ENCODE measurements at places on chromosomes 1 and 21.
A peak's percentile ranks its signal among the peaks of the same experiment; 100 is the strongest.

- DNase-seq = peak; percentile 26
Observed at GRCh38 chr1:169601096-169601881, 15.0 kb upstream of the F5 start.

- peak; percentile 79 for DNase-seq
Observed at GRCh38 chr1:205319081-205320018, 2.2 kb downstream of the NUAK2 start.

DNA sequence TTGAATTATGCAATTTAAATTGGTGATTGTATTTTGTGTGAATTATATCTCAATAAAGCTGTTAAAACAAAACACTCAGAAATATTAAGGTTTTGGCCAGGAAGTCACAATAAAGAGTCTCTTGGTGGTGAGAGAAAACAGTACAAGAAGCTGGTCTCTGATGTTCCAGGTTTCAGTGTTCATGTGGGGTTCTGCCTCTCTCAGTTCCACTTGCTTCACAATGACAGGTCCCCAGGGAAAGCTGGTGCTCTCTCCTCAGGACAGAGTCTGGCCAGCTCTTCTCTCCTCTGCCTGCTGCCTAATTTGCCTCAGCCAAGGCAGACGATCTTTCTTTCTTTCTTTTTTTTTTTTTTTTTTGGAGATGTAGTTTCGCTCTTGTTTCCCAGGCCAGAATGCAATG, 342.9 kb upstream of the PLXNA2 start:
- no peak for DNase-seq

- DNase-seq = no peak
Observed at GRCh38 chr1:178071811-178072210, 22.1 kb upstream of the RASAL2 start.

GRCh38 chr1:85495556-85495955, 30.6 kb upstream of the DDAH1 start:
- DNase-seq = peak; percentile 31

GRCh38 chr1:8450312-8450711, 132.4 kb downstream of the SLC45A1 start:
- no peak for DNase-seq

DNA sequence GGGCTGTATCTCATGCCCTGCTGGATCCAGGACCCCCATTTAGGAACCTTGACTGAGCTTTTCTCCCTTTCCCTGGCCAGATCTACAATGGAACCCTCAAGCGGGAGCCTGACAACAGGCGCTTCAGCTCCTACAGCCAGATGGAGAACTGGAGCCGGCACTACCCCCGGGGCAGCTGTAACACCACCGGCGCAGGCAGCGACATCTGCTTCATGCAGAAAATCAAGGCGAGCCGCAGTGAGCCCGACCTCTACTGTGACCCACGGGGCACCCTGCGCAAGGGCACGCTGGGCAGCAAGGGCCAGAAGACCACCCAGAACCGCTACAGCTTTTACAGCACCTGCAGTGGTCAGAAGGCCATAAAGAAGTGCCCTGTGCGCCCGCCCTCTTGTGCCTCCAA, 29.8 kb downstream of the PKP1 start:
- no peak for DNase-seq

DNA sequence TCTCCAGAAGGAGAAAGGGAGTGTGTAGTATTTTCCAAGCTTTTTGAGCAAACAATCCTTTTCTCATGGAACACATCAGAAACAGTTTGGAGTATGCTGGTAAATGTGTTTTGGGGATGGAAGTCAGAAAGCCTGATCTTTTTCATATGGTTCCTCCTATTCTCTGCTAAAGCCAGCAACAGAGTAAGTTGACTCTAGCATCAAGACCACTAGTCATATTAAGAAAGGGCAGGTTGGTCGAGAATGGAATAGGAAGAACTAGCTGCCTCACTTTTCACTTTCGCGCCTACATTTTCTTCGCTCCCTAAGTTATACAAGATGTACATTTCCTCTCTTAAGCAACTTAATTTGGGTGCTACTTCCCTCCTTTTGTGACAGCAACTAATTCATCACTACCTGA, 24.0 kb downstream of the PPT1 start:
- no peak for DNase-seq

GRCh38 chr1:17635276-17635675, 95.8 kb downstream of the ARHGEF10L start:
- DNase-seq = no peak

DNA sequence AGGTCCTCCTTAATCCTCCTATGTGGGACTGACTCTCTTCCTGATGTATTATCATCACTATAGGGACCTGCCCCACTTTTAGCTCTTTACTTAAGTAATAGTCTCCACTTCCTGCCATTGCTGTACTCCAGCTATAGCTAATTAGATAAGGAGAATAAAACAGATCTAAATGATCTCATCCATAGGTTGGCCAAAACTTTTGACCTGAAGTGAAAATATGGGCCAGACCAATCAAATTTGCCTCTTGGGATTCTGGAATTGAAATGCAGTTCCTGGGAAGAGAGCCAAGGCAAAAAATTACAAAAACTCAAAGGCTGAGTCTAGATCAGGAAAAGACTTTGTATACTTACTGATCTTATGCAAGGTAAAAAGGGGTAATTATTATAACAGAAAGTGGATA, 36.1 kb upstream of the PDE4B start:
- DNase-seq = no peak

- DNase-seq = no peak
Observed at GRCh38 chr1:54745274-54745673, 19.0 kb downstream of the PARS2 start.

- DNase-seq = no peak
Observed at GRCh38 chr1:215584389-215584788, 17.3 kb downstream of the KCTD3 start.

DNA sequence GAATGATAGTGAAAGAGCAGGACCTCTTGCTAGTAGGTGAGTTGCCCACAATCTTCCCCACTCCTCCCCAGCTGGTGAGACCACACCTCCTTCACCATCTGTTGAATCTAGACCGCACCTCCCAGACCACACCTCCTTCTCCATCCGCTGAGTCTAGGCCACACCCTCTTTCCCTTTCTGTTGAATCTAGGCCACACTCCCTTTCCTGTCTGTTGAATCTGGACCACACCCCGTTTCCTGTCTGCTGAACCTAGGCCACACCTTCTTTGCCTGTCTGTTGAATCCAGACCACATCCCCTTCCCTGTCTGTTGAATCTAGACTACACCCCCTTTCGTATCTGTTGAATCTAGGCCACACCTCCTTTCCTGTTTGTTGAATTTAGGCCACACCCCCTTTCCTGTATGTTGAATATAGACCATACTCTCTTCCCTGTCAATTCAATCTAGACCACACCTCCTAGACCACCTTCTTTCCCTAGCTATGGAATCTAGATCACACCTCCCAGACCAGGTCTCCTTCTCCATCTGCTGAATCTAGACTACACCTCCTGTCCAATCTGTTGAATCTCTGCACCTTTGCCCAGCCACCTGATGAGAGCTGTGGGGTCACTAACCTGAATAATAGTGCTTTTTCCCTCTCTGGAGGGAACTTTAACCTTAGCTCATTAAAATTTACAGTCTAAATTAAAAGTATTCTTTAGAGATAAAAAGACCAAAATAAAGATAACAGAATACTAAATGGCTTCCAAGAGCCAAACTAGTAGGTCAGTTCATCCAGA, 116.3 kb downstream of the DAB1 start:
- no peak for DNase-seq

GRCh38 chr1:209095627-209096595, 487.6 kb upstream of the CAMK1G start:
- DNase-seq = peak; percentile 73

GRCh38 chr1:168803806-168804510, 75.0 kb upstream of the DPT start:
- no peak for DNase-seq

DNA sequence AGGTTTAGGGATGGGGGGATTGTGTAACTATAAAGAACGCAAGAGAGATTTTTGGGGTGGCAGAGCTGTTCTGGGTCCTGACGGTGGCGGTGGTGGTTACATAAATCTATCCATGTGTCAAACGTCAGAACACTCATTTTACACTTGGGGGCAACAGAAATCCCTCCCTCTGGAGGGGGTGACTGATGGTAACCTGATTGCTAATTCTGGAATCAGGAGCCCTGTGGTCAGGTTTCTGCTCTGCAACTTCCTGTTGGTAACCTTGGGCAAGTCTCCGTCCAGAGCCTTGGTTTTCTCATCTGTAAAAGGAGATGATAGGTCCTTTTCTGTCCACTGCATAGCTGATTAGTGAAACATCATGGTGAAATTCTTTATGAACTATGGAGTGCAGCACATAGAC, 40.9 kb downstream of the ALPL start:
- peak; percentile 20 for DNase-seq

DNA sequence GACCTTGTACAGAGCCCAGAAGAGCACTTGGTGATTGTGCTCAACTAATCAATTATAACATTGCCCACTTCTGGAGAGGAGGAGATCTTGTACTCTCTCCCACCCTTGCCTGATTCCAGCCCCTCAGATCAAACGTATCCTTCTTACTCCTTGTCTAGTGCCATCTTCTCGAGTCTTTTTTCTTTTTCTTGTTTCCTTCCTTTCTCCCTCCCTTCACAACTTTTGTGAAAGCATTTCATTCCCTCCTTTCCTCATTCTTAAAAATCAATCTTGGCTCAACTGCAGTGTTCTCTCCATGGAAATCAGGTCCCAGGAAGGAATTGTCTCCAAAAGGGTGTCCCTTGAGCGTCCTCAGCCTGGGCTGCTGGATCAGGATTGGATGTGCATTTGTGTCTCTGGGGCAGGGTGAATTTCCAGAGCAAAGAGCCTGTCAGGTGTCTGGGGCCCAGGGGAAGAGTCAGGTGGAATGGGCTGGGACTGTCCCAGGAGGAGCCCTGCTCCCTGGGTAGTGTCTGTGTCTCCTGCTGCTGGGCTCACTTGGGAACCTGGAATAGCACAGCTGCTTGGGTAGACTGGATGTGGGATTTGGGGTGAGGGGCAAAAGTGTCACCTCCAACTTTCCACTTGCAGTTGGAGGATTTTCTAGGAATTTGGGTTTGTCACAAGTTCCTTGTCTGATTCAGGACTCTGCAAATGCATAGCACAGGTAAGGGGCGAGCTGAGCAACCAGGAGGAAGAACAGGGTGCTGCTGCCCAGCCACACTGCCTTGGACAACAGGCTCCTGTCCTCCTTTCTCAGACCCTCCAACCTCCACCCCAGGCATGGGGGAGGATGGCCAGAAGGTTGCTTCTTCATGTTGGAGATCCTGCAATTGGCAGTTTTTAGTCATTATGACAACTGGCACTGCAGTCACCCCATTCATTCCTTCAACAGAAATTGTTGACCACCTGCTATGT, 3.3 kb downstream of the SOX13 start:
- no peak for DNase-seq

- peak; percentile 30 for DNase-seq
Observed at GRCh38 chr1:109912873-109913272, 2.2 kb downstream of the CSF1 start.

GRCh38 chr21:44010429-44010828, 1.7 kb upstream of the TRAPPC10 start:
- DNase-seq = peak; percentile 22

DNA sequence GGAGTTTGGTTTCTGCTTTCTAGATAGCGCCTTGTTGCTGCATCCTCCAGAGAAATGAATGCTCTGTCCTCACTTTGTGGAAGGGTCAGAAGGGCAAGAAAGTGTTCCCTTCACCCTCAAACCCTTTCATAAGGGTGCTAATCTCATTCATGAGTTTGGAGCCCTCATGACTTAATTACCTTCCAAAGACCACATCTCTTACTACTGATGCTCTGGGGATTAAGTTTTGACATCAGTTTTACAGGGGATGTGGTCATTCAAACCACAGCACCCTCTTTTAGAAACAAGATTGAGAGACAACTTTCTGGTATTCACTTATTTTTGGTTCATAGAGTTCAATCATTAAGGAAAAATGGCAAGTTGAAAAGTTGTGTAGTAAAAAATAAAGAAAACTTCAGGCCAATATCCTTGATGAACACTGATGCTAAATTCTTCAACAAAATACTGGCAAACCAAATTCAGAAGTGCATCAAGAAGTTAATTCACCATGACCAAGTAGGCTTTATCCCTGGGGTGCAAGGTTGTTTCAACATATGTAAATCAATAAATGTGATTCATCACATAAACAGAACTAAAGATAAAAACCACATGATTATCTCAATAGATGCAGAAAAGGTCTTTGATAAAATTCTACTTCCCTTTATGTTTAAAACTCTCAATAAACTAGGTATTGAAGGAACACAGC, 442.1 kb downstream of the PTBP2 start:
- no peak for DNase-seq

GRCh38 chr1:41385398-41386195, 24.4 kb downstream of the FOXO6 start:
- no peak for DNase-seq

GRCh38 chr1:52190500-52191252, 48.8 kb downstream of the ZFYVE9 start:
- no peak for DNase-seq

- no peak for DNase-seq
Observed at GRCh38 chr21:43191971-43192370, 23.2 kb downstream of the CRYAA start.

DNA sequence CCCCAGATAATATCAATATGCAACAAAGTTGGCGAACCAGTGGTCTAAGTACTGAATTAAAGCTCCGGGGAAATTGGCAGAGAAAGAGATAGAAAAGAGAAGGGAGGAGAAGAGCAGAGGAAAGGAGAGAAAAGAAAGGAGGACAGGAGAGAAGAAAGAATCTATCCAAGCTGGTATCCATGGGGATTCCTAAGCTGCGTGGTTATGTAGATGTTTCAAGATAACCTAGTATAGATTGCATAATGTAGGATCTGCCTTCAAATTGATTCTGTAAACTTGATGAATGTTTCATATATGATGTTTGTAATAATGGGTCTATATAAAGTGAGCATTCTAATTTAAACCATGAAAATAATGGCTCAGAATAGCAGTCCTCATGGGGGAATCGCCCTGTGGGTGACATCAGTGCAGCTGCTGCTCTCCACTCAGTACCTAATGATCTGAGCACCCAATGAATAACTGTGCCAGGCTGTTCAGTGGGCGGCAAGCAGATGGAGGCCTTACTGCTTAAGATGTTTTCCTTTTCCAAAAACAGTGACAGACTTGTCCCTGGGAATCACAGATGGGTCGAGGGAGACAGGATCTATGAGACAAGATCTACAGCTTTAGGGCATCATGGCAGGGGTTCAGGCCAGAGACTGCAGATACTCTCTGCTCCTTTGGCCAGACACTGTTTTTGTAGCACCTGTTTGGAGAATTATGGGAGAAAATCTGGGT, 78.0 kb downstream of the LAMC2 start:
- DNase-seq = no peak

- DNase-seq = no peak
Observed at GRCh38 chr1:115088871-115089419, 358 bp downstream of the TSPAN2 start.

DNA sequence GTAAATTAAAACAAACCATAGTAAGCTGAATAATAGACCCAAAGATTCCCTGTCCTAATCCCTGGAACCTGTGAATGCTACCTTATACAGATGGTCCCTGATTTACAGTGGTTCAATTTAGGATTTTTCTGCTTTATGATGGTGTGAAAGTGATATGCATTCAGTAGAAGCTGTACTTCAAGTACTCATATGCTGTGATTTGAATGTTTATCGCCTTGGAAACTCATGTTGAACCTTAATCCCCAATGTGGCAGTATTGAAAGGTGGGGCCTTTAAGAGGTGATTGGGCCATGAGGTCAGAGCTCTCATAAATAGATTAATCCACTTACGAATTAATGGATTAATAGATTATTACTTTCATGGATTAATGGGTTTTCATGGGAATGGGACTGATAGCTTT, 10.6 kb upstream of the RRP15 start:
- DNase-seq = no peak

GRCh38 chr1:230717251-230717650, 3.3 kb upstream of the AGT start:
- DNase-seq = no peak

GRCh38 chr1:226519716-226520598, 28.6 kb upstream of the STUM start:
- DNase-seq = no peak
